ENCODE measurements at places on chromosomes 2 and 18.

DNA sequence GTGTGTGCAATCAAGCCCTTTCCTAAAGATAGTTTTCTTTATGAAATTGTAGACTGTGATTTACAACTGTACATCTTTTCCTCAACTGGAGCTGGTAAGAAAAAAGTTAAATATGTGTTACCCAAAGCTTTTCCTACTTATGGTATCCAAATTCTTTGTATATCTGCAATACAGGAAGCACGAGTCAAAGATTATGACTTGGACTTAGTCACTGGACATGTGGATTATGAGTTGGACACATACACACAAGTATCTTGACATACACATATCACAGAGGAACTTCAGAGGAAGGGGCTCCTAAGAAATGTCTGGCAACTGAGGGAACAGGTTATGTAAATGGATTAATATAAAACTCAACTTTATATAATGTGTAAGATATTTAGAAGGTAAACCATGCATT lies 35.2 kb downstream of the PRELID3A start:
- peak; percentile 4 for DNase-seq

- DNase-seq, result no peak
Observed at GRCh38 chr2:222637067-222637466, 18.8 kb downstream of the FARSB start.

- no peak for DNase-seq
Observed at GRCh38 chr18:79026491-79026890, 42.7 kb upstream of the ATP9B start.

- no peak for DNase-seq
Observed at GRCh38 chr2:85189606-85190270, 56.5 kb downstream of the TCF7L1 start.

DNA sequence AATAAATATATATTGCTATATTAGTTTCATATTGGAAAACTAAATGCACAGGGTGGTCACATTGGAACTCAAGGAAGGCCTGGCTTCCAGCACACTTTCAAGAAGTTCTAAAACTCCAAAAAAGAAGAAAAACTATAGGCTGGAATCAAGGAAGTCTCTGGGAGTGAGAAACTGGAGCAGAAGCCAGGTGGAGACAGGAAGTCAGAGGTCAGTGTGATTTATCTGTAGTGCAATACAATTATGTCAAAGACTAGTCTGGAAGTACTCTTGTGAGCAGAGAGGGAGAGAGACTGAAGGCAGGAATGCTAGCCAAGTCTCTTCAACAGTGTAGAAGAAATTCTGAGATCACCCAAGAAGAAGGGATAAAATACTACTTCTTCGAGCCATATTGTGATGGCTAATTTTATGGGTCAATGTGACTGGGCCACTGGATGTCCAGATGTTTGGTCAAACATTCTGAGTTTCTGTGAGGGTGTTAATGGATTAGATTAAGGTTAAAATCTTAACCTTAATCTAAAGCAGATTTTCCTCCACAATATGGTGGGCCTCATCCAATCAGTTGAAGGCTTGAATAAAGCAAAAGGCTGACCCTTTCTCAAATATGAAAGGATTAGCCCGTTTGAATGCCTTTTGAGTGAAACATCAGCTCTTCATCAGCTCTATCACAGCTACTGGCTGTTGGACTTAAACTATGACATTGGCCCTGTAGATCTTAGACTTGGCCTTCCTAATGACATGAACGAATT lies 208.0 kb downstream of the TDRD15 start:
- DNase-seq, result no peak

DNA sequence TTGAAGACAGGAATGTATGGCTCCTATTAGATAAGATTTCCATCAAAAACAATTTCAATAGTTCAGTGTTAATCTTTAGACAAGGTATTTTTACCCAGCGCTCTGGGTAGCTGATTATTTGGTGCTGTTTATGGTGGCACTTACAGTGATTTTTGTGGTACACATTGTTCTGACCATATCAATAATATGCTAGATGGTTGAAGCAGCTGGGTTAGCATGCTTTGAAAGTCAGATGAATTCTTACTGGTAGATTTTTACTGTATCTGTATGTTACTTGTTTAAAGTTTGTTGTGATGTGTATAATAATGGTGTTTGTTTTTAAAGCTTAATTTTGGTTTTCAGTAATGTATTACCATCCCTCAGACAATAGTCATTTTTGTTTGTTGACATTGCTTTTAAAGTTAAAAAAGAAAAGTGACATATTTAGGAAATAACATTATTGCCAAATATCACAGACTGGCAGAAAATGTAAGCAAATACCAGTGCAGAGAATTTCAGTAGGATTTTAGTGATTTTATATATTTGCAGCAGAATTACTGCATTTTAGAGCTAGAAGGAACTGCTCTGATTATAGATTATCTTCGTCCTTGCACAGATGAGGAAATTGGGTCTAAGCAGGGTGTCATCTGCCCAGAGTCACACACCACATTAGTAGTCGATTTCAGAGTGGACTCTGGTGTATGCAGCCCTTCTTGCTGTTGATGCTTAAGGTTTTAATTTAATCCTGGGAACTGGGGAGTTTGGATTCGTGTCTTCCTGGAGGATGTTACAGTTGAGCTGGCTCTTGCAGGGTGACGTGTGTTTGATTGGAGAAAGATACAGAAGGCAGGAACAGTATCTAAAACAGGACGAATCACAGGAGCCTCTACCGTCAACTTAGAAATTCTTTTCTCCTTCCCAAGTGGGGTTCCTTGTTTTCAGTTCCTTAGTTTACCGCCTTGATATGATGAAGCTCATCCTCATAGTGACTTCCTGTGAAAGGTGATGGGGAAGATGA lies 6.6 kb downstream of the SOCS6 start:
- DNase-seq, result no peak

- peak; percentile 9 for DNase-seq
Observed at GRCh38 chr18:69538849-69539248, 138.2 kb downstream of the DOK6 start.

- no peak for DNase-seq
Observed at GRCh38 chr2:129906861-129907235, 72.6 kb upstream of the RAB6C start.

- no peak for DNase-seq
Observed at GRCh38 chr18:48698707-48699106, 159.9 kb downstream of the CTIF start.

- no peak for DNase-seq
Observed at GRCh38 chr2:27509326-27509725, 12.7 kb downstream of the GCKR start.
